ENCODE measurements at places on chromosomes 1 and 21. TPM values are rescaled to one million over a fixed set of nuclear protein-coding genes. Genes with fewer than 3 reads are reported as not detected.

RGS18 gene
- total RNA-seq = 2.3 TPM

NOTCH2 gene
- total RNA-seq = 138 TPM

FAM72D gene
- not detected for total RNA-seq

GRCh38 chr1:36123356-36123755, 1.7 kb downstream of the COL8A2 start:
- DNase-seq = no peak

EFNA1 gene
- 25.7 TPM for total RNA-seq

SAMSN1 gene
- total RNA-seq = 15.3 TPM

OPTC gene
- total RNA-seq = not detected

DNA sequence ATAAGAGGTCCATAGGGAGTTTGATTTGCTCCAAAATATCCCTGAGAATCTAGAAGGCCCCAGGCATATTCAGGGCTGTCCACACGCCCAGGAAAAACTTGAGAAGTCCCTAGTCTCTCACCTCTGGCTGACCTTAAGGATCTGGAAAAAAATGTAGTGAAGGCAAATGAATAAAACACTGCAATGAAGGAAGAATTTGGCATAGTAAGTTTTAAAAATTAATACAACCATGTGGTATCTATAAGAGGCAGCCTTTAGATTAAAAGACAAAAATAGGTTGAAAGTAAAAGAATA, 91.3 kb downstream of the COLGALT2 start:
- no peak for DNase-seq

GRCh38 chr1:218829097-218829496, 344.6 kb upstream of the LYPLAL1 start:
- DNase-seq = no peak

- DNase-seq = peak; percentile 83
These were observed 30.1 kb downstream of the SPSB1 start for GRCh38 chr1:9322661-9323244.

C1orf174 gene
- total RNA-seq = 16.3 TPM

SOX13 gene
- total RNA-seq = 34.3 TPM

GRCh38 chr1:26986658-26987057, 6.8 kb upstream of the TRNP1 start:
- DNase-seq = no peak

SMPDL3B gene
- not detected for total RNA-seq

COL9A2 gene
- 40.3 TPM for total RNA-seq

DNA sequence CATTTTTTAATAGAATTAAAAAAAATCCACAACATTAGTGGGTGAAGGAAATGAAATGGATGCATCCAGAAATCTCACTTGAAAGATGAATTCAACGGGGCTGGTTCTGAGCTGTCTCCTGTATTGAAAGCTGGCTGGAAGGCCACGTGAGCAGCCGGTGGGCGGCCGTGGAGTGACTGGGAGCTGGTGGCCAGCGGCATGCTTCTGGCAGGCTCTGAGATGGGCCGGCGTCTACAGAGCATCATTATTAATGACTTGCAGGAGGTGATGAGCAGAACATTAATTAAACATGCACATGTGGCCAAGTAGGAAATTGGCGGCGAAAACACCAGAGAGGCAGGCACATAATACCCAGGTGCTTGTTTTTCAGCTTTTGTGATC, 115.6 kb upstream of the LMO4 start:
- no peak for DNase-seq

SLAMF7 gene
- total RNA-seq = 0.28 TPM

All from adrenal gland (tissue), 19 donors.